ENCODE measurements at places on chromosomes 11 and 22.

GRCh38 chr11:35969089-35970042 is 25.5 kb downstream of the LDLRAD3 start:
- DNase-seq = no peak

GRCh38 chr11:105282658-105283057 is 143.1 kb upstream of the CARD18 start:
- DNase-seq = no peak

GRCh38 chr11:88651556-88651955 is 314.0 kb upstream of the CTSC start:
- no peak for DNase-seq

- no peak for DNase-seq
These were observed 31.6 kb upstream of the SHANK2 start for GRCh38 chr11:71283971-71284441.

GRCh38 chr11:133893381-133893780 is 48.1 kb upstream of the SPATA19 start:
- DNase-seq = no peak

GRCh38 chr11:86103808-86104207 is 34.9 kb upstream of the PICALM start:
- DNase-seq = no peak

DNA sequence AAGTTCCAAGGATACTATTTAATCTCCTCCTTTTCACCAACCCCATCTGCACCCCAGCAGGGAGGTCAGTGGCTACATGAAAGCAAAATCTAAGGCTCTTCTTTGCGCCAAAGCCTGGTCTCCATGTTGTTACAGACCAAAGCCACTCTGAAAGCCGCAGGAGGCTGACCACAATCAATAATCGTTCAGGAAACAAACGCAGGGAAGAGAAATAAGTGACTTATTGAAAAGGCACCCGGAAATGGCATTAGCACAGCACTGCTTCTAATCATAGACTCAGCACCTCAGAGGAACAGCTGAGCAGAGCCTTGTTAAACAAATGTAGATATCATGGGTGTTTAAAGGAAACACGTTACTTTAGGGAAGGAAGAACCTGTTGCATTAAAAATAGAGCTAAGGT is 183.9 kb downstream of the KIRREL3 start:
- DNase-seq = no peak

DNA sequence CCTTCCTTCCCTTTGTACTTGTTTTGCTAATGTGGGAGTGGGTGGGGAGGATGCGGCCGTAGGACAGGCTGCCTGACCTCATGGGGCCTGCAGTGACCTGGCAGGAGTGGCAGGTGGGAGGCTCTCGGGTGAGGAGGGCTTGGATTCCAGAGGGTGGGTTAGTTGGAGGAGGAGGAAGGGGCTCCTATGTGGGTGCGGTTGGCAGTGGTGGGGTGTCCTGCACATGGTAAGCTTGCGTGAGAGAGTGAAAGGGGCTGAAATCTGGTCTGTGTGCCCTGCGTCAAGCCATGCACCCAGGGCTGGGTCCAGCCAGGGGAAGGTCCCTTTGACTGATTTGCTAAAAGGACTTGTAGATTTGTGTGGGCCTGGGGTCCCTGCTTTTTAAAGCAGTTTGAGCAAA is 90.7 kb upstream of the OR4B1 start:
- DNase-seq = no peak
